Astrocyte of the spinal cord (primary cell): ENCODE measurements at places on chromosomes 5 and 9.
A peak's percentile ranks its signal among the peaks of the same experiment; 100 is the strongest.

GRCh38 chr5:34570721-34571676, 85.1 kb upstream of the RAI14 start:
- DNase-seq = peak; percentile 83

GRCh38 chr9:15278091-15278687, 28.8 kb downstream of the TTC39B start:
- DNase-seq = no peak

DNA sequence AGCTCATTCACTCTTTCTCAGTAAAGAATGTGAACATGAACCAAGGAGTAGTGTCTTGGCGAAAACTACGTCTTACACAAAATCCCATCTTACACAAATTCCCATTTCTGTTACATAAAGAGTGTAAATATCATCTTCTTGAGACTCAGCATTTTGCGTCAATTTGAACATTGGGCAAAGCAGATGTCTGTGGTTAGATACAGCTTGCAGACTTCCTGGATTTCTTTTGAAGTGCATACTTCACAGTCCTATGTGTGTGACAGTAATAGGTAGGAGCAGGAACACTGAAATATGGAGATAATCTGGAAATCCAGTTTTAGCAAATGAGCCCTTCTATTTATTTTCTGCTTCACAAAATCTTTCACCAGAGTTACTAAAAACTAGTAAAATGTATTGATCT, 58.8 kb downstream of the C6 start:
- peak; percentile 26 for DNase-seq

- no peak for DNase-seq
These were observed 19.5 kb downstream of the C5orf52 start for GRCh38 chr5:157690690-157691433.

GRCh38 chr5:175561085-175561484, 82.7 kb downstream of the SFXN1 start:
- no peak for DNase-seq

- no peak for DNase-seq
These were observed 3.2 kb upstream of the RAPGEF1 start for GRCh38 chr9:131743096-131743495.

DNA sequence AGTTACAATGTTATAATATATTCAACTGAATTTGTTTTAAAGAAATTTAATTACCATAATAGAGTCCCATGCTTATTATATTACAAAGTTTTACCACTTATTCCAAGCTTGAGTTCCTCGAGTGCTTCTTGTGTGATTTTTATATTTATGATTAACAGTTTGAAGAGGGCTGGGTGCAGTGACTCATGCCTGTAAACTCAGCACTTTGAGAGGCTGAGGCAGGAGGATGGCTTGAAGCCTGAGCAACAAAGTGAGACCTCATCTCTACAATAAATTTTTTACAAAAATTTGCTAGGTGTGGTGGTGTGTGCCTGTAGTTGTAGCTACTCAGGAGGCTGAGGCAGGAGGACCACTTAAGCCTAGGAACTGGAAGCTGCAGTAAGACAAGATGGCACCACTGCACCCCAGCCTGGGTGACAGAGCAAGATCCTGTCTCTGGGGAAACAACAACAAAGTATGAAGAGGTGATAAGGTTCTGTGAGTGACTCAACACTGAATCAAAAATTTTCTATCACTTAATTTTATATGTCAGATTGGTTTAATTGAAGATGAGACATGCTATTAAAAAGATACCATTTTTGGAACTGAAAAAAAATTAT, 9.2 kb downstream of the POC5 start:
- no peak for DNase-seq

- no peak for DNase-seq
These were observed 5.0 kb upstream of the CARD19 start for GRCh38 chr9:93091056-93091452.

DNA sequence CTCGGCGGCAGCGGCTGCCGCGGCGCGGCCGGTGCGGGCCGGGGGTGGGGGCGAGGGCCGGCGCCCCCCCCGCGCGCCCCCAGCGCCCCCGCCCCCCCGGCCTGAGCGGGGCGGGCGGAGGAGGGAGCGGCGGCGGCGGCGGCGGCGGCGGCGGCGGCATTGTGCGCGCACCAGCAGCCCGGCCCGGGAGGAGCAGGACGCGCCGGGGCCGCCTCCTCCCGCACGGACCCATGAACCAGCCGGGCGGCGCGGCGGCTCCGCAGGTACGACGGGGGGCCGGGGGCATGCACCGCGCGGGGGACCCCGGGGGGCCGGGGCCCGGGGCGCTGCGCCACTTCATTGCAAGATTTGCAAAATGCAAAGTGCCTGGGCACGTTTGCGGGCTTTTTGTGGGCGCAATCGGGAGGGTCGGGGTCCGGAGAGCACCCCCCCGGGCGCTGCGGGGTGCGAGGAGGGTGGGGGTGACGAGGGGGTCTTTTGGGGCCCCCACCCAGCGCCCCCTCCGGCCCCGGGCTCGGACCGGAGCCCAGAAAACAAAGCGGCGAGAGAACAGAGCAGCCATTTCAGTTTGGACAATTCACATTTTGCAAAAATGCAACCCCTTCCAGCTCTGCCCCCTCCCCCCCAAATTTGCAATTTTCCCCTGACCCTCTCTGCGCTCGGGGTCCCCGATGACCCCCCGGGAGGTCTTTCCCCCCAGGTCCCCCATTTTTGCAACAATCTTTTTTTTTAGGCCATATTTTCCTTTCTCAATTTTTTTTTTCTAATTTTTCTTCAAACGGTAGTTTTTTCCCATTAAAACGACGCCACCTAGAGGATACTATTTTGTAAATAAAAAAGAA, at the start of gene ZNF618:
ZNF618 (plus strand) TSS at position 159 of the 842 bp plus-strand sequence; CDS start at position 231, 72 bp downstream.
- peak; percentile 50 for DNase-seq

DNA sequence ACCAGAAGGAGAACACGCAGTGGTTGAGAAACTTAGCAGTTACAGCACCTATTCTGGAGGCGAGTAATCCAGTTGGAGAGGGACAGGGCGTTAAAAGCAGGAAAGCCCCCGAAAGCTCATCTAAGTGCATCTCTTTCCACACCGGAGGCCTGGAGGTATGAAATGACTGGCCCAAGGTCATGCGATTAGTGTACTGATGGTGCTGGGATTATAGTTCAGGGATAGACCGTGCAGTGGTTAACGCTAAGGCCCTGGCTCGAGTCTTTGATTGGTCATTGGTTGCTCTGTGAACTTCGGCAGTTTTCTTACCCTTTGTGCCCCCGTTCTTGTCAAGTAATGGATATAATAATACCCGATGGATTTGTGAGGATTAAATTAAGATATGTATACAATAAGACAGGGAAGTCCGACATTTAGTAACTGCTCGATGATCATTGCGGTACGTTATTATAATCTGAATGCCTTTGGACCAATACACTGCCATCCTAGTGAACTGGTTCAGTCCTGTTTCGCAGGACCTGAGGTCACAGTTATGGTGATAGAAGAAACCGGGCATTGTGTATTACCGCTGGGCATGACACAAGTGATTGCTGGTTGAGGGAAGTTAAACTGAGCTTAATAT, 960 bp downstream of the CANX start:
- DNase-seq = peak; percentile 25

DNA sequence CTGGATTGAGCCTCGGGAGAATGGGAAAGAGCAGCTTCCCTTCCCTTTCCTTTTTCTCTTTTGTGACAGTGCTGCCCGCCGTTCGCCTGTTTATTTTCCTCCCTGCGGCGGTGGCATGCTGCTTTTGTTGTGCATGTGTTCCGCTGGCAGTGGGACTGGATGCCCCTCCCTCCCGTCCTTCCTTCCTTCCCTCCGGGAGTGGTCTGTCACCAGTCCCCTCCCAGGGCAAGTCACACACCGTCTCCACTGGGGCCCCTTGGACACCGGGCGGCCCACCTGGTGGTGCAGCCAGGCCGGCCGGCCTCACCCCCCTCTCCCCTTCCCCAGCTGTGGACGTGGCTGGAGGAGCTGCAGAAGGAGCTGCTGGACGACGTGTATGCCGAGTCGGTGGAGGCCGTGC, 214.7 kb downstream of the TRIO start:
- DNase-seq = no peak

- DNase-seq = no peak
These were observed 118.5 kb upstream of the LPCAT1 start for GRCh38 chr5:1642221-1642620.
